ENCODE measurements at places on chromosomes 4 and X.

GRCh38 chr4:109998867-109999584 lies 86.3 kb downstream of the EGF start:
- peak; percentile 19 for DNase-seq

DNA sequence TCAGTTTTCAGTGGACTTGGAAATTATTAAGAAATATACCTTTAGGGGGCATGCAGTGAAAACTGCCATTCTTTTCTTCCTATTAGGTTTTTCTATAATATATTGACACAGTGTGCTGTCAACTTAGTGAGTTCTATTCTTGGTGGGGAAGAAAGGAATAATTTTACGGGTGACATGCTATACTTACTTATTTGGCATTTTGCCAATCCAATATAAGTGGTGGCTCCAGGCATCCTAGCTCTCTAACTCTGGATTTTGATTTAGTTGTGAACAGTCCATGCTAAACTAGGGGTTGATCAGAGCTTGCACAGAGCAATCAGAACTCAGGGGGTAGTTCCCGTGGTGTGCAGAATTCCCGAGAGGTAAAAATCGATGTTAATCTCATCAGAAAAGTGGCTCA lies 277.7 kb upstream of the FTHL17 start:
- no peak for DNase-seq

- no peak for DNase-seq
These were observed 34.6 kb downstream of the PDLIM5 start for GRCh38 chr4:94486372-94486801.

- no peak for DNase-seq
These were observed 111.9 kb upstream of the TMEM164 start for GRCh38 chrX:109890910-109891502.

DNA sequence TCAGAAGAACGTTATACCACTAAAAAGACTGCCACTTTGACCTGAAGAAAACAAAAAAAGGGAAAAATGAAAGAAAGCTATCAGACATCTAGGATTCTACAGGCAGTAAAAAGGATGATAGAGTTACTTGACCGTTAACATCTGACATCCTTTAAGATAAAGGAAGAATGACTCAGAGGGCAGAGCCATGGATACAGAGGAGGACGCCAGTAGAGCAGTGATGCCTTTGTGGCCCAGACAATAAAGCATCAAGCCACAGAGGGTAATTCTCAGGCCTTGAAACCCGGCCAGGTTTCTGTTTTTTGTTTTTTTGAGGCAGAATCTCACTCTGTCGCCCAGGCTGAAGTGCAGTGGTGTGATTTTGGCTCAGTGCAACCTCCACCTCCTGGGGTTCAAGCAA lies 9.5 kb upstream of the BEX1 start:
- no peak for DNase-seq

GRCh38 chr4:77927991-77928925 lies 65.6 kb downstream of the MRPL1 start:
- DNase-seq, result no peak

DNA sequence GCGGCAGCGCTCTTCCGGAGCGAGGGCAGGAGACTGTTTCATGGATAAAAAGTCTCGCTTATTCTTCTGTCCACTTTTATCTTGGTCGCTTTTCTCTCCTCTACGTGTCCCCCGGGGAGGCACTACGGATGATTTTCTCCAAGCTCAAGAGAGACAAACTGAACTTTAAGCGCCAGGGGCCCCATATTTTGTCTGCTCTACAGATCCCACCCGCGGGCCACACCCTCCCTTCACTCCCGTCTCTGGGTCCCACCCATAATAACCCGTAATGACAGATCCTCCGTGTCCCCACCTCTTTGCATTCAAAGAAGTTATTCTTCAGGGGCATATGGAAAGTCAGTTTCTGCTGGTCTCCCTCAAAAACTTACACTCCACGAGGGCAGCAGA lies at the start of gene CORIN:
CORIN (minus strand) TSS at position 160 of the 387 bp plus-strand sequence; CDS start at position 42, 118 bp downstream.
- DNase-seq, result no peak

GRCh38 chr4:159495515-159496236 lies 392.8 kb downstream of the RAPGEF2 start:
- no peak for DNase-seq

GRCh38 chrX:24201216-24201615 lies 51.7 kb downstream of the ZFX start:
- no peak for DNase-seq

DNA sequence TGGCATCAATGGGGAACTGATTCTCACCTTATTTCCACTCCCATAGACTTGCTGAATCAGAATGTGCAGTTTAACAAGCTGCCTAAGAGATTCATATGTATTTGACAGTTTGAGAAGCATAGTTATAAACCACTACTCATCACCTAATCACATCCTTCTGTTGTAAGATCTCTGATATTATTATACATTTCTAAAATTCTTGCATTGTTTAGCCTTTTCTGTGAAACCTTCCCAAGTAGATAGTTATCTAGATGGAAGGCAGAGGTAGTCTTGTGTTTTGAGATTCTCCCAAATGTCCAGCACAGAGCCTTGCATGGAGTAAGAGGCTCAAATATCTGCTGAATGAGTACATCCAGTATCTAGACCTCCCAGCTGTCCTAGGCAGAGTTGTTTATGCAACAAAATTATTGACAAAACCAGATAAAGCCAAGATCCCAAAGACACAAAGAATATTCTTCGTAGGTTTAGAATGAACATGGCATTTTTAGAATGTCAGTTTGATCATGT lies 227.3 kb downstream of the KDR start:
- no peak for DNase-seq
